ENCODE measurements at places on chromosomes 12 and 14.

DNA sequence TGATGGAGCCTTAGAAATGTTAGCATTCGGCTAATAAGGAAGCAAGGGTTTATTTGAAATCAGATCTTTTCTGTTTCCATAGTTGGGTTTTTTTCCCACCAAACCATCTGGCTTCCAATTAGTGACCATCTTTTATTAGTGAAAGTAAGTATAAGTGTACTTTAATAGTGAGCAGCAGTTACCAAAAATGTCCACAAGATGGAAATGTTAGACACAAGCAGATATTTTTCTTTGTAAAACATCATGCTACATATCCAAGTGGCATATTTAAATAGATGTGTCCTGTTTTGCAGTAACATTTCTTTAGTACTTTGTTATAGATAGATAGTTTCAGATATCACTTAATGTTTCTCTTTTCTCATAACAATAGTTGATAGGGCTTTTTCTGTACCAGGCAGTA, 28.8 kb downstream of the YEATS4 start:
- no peak for DNase-seq

DNA sequence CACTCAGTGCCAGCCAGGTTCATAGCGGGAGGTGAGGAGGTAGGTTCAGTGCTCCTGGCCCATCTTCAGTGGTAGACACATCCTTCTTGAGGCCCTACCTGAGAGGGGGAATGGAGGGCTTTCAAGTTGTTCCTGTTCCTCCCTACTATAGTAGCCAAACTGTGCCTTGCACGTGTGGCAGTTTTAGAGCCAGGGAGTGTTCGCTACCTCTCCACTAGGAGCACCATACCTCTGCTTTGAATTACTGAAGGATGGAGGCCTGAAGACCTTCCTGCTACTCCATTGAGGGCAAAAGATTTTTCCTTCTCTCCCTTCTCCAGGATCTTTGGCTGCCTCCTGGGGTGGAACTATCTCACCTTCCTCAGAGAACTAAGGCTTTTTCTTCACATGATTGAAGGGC, 5.9 kb upstream of the ALG10 start:
- no peak for DNase-seq

DNA sequence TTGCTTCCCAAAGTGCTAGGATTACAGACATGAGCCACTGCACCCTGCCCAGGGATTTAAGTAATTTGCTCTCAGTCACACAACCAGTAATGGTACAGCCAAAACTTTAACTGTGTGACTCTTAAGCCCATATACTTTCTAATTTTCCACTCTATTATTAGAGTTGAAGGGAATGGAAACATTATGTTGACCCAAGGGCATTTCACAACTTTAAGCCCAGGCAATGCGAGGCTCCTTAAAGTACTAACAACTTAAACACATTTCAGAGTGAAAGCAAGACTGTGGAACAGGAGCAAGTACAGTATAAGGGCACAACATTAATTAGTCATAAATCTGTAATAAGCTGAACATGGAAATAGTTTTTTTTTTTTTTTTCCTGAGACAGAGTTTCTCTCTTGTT, 39.8 kb downstream of the BAZ1A start:
- DNase-seq = no peak

DNA sequence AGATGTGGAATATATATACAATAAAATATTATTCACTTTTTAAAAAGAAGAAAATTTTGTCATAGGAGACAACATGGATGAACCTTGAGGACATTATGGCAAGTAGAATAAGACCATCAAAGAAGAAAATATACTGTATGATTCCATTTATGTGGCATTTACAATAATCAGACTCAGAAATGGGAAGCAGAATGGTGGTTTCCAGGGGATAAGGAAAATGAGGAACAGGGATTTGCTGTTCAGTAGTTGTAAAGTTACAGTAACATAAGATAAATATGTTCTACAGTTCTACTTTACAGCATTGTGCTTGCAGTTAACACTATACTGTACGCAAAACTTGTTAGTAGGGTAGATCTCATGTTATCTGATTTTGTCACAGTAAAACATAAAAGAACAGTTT, 1271.0 kb downstream of the LRFN5 start:
- DNase-seq = no peak

All from H54 (cell line).